Cortex of kidney (tissue), 1 donor: ENCODE measurements at places on chromosomes 12 and 14.

DNA sequence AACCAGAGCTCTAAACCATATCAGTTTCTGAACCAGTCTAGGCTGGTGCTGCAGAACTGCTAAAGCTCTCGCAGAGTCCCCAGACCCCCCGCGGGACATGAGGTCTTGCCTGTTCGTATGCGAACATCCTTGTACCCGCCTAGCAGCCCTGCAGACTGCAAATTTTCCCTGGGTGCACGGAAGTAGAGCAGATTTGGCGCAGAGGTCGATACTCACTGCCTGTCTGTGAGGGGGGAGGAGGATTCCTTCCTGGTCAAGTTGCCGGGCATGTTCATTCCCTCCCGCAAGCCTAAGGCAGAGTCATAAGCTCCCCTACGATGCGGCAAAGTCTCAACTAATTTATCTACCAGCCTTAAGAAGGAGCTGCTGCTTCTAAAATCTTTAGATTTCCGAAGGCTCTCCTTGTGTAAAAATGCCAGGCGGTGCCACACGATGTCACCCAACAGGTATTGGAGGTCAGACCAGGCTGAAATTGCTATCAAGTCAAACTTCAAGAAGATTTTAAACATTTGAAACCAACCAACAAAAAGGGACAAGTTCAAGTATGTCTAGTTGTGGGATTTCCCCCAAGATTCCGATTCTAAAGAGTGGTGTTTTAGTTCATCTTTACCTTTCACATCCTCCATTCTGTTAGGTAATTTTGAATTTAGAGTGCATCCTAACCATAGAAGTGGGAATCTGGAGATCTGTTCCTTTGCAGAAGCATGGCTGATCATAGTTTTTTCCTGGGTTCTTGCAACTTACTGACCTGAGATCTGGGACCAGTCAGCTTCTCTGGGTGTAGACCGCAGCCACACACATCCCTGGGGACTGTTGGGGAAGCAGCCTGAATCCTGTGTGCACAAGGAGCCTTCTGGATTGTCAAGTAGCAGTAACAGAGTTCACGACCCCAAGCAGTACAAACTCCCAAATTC lies 1.6 kb upstream of the PAX9 start:
- no peak for DNase-seq

GRCh38 chr14:28630100-28630499 lies 136.5 kb upstream of the FOXG1 start:
- no peak for DNase-seq

- no peak for DNase-seq
These were observed 30.0 kb downstream of the TMEM132D start for GRCh38 chr12:129873833-129874208.

GRCh38 chr12:99619389-99620158 lies 28.0 kb upstream of the GARIN6 start:
- DNase-seq = no peak
